ENCODE measurements at places on chromosomes 3 and 15.

DNA sequence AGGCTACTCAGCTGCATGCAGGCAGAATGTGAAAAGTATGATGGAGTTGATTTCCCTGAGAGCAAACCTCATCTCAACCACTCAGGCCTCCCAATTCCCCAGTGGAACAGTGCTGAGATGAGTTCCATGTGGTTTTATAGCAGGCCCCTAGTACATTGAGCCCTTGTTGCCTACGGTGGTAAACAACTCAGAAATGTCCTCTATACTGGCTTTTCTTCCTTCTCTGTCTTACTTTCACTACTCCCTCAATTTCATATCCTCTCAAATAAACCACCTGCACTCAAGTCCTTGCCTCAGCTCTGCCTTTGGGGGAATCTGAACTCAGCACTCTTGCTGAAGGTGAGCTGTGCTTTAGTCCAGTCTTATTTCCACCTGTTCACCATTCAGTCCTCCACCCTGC is 399.9 kb downstream of the PDCD6IP start:
- H3K27me3 ChIP-seq = no peaks in the 10 kb centered on the region
- no peaks in the 10 kb centered on the region for H3K36me3 ChIP-seq
- H3K27ac ChIP-seq = no peak overlapping the region
- no peak overlapping the region for H3K4me3 ChIP-seq
- DNase-seq = no peak

GRCh38 chr3:101042996-101043686 is 49.9 kb upstream of the ABI3BP start:
- H3K27me3 ChIP-seq = no peaks in the 10 kb centered on the region
- no peaks in the 10 kb centered on the region for H3K4me1 ChIP-seq
- no peak overlapping the region for H3K4me3 ChIP-seq
- H3K27ac ChIP-seq = no peak overlapping the region

DNA sequence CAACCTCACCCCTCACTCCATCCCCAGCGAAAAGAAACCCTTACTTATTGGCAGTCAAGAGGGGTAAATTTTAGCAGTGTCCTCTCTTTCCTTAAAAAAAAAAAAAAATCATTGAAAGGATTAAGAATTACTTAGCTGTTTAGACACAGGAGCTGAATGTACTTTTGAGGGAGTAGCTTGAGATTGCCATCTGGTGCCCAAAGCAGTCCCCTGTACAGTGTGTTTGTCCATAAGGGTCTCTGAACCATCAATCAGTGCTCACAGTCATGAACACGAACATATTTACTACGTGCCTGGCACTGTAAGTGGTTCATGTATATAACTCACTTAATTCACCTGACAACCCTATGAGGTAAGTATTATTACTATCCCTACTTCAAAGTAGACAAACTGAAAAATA is 463.5 kb downstream of the RAP2B start:
- no peak for DNase-seq
- H3K27ac ChIP-seq = no peak overlapping the region
- H3K36me3 ChIP-seq = no peaks in the 10 kb centered on the region

GRCh38 chr15:59371458-59372351 is 966 bp downstream of the MYO1E start:
- peak; percentile 46 for DNase-seq
- peaks cover 8% of the 10 kb centered on the region for H3K27me3 ChIP-seq
- peak overlapping the region; percentile 95 for H3K4me3 ChIP-seq
- no peaks in the 10 kb centered on the region for H3K36me3 ChIP-seq
- peaks cover 16% of the 10 kb centered on the region for H3K4me1 ChIP-seq

GRCh38 chr3:161072211-161072621 is 32.9 kb downstream of the B3GALNT1 start:
- H3K27ac ChIP-seq = no peak overlapping the region
- DNase-seq = no peak
- no peaks in the 10 kb centered on the region for H3K4me1 ChIP-seq

DNA sequence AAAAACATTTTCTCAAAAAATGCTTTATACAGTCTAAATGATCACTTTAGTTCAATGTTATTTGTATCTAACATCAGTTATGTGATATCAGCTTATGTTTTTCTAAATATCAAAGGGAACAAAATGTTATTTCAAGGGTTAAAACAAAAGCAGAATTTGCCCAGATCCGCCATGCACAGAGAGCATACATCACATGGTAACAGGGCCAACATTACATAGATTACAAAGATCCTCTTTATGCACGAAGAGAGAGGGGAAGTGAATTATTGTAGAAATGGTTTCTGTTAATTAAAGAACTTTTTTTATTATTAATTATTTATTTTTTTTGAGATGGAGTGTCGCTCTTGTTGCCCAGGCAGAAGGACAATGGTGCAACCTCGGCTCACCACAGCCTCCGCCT is 100.8 kb upstream of the MME start:
- H3K27ac ChIP-seq = no peak overlapping the region
- H3K4me3 ChIP-seq = no peak overlapping the region
- H3K4me1 ChIP-seq = no peaks in the 10 kb centered on the region
- H3K27me3 ChIP-seq = no peaks in the 10 kb centered on the region

GRCh38 chr3:127718245-127718915 is 45.6 kb downstream of the ABTB1 start:
- peaks cover 33% of the 10 kb centered on the region for H3K27me3 ChIP-seq
- H3K36me3 ChIP-seq = no peaks in the 10 kb centered on the region
- no peak overlapping the region for H3K27ac ChIP-seq
- DNase-seq = no peak
- peaks cover 7% of the 10 kb centered on the region for H3K4me1 ChIP-seq

- no peak overlapping the region for H3K27ac ChIP-seq
- no peak overlapping the region for H3K4me3 ChIP-seq
Observed at GRCh38 chr15:45326280-45326679, 52.1 kb downstream of the GATM start.

- H3K36me3 ChIP-seq = peaks cover 9% of the 10 kb centered on the region
- H3K27ac ChIP-seq = peak overlapping the region; percentile 3
- no peak for DNase-seq
- no peak overlapping the region for H3K4me3 ChIP-seq
- no peaks in the 10 kb centered on the region for H3K27me3 ChIP-seq
Observed at GRCh38 chr15:34025252-34025651, 13.8 kb downstream of the AVEN start.

GRCh38 chr3:127483902-127484591 is 106.5 kb downstream of the TPRA1 start:
- no peak overlapping the region for H3K27ac ChIP-seq
- H3K4me1 ChIP-seq = no peaks in the 10 kb centered on the region
- peaks cover 10% of the 10 kb centered on the region for H3K27me3 ChIP-seq
- DNase-seq = peak; percentile 7
- no peak overlapping the region for H3K4me3 ChIP-seq

GRCh38 chr3:98733053-98733811 is 29.9 kb upstream of the ST3GAL6 start:
- H3K27me3 ChIP-seq = no peaks in the 10 kb centered on the region
- peak overlapping the region; percentile 96 for H3K27ac ChIP-seq
- peaks cover 12% of the 10 kb centered on the region for H3K36me3 ChIP-seq
- H3K4me3 ChIP-seq = peak overlapping the region; percentile 97
- DNase-seq = no peak

DNA sequence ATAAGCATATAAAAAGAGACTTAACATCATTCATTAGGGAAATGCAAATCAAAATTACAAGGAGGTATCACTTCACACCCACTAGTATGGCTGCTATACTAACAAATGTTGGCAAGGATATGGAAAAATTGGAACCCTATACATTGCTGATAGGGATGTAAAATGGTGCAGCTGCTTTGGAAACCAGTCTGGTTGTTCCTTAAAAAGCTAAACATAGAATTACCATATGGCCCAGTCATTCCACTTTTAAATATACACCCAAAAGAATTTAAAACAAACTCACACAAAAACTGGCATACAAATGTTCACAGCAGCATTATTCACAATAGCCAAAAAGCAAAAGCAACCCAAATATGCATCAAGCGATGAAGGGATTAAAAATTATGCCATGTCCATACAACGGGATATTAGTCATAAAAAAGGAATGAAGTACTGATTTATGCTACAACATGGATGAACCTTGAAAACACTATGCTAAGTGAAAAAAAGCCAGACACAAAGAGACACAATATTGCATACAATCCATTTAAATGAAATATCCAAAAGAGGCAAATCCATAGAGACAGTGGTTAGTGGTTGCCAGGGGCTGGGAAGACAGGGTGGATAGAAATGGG is 118.3 kb downstream of the OSBPL10 start:
- H3K36me3 ChIP-seq = no peaks in the 10 kb centered on the region
- no peak for DNase-seq
- no peak overlapping the region for H3K27ac ChIP-seq
- no peak overlapping the region for H3K4me3 ChIP-seq

DNA sequence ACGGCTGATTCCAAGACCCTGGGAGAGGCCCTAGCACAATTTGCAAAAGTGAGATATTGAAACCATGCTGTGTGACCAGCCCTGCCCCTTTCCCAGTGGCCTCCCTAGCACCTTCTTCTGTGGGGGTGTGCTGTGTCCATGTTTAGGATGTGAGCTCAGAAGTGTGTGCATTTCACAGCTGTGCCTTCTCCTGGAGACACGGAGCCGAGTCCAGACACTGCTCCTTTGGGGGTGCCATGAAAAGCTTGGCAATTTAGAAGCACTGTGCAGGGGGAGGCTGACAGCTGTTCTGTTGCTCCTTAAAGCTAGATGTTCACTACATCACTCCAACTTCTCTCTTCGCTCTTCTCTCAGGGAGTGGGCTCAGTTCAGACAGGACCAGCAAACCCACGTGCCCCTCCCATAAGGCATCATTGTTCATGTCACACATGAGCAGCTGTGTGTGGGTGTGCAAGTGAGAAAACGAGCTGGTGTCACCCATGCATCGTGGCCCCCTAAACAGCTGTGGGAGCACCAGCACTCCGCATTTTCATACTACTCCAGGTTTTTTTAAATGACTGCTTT is 492.6 kb downstream of the GABRG3 start:
- H3K27me3 ChIP-seq = no peaks in the 10 kb centered on the region
- no peaks in the 10 kb centered on the region for H3K4me1 ChIP-seq
- no peak for DNase-seq
- H3K27ac ChIP-seq = no peak overlapping the region

GRCh38 chr15:92914768-92915221 is 14.7 kb downstream of the CHD2 start:
- H3K27me3 ChIP-seq = no peaks in the 10 kb centered on the region
- no peak overlapping the region for H3K4me3 ChIP-seq

- H3K36me3 ChIP-seq = no peaks in the 10 kb centered on the region
- H3K27ac ChIP-seq = no peak overlapping the region
- H3K4me1 ChIP-seq = peaks cover 5% of the 10 kb centered on the region
Observed at GRCh38 chr3:59995563-59995962, 945.7 kb upstream of the CFAP20DC start.

GRCh38 chr3:158770741-158771350 is 31.0 kb upstream of the MFSD1 start:
- DNase-seq = no peak
- H3K27me3 ChIP-seq = no peaks in the 10 kb centered on the region
- H3K4me1 ChIP-seq = peaks cover 18% of the 10 kb centered on the region
- H3K4me3 ChIP-seq = no peak overlapping the region

GRCh38 chr3:111862974-111863373 is 3.9 kb downstream of the PHLDB2 start:
- H3K36me3 ChIP-seq = no peaks in the 10 kb centered on the region
- no peak overlapping the region for H3K27ac ChIP-seq
- no peak overlapping the region for H3K4me3 ChIP-seq
- no peaks in the 10 kb centered on the region for H3K27me3 ChIP-seq

Data from progenitor cell of endocrine pancreas (in vitro differentiated cells).